ENCODE measurements at places on chromosomes 2 and 18. TPM values are rescaled to one million over a fixed set of nuclear protein-coding genes. Genes with fewer than 3 reads are reported as not detected.

GRCh38 chr2:56008661-56009431, 85.3 kb upstream of the EFEMP1 start:
- no peak for DNase-seq

GRCh38 chr2:116132833-116133232, 1681.7 kb upstream of the DDX18 start:
- no peak for DNase-seq

- DNase-seq = no peak
Measured at GRCh38 chr2:235051436-235052260, 99.8 kb downstream of the SH3BP4 start.

The FHOD3 gene
- 5.8 TPM for total RNA-seq

GRCh38 chr2:170206805-170207407, 29.0 kb downstream of the MYO3B start:
- no peak for DNase-seq

DNA sequence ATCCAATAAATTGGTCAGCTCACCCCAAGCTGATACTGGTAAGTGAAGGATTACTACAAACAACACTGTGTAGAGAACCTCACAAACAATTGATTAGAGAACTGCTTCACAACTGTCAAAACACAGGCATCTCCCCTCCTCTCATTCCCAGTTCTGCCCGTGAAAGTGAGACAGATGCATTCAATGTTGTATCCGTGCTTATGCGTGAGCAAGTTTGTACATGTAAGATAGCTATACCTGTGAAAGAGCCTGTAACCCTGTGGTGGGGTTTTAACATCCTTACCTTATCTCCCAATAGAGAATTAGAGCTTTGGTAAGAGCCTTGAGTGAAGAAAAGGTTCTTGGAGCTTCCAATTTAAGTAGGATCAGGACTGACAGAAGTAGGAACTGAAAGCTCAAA, 9.1 kb downstream of the MARCHF4 start:
- no peak for DNase-seq

The APCDD1 gene
- total RNA-seq = 16.5 TPM

DNA sequence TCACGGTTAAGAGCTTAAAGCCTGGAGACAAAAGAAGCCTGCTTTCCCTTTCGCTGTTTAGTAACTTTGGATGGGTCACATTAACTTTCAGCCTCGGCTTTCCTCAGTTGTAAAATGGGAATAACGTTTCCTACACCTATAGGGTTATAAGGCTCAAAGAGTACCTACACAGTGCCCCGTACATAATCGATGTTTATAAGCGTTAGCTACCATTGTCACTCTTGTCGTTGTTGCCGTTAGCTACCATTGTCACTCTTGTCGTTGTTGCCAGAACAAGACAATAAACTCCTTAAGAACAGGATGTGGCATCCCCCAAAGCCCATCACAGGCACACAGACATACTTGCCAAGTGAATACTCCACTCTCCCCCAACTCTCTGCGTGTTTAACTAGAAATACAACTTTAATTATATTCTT, 901 bp upstream of the MFSD6 start:
- no peak for DNase-seq

The CASP10 gene
- 22.0 TPM for total RNA-seq

The ANKRD62 gene
- total RNA-seq = 0.97 TPM

Data from esophagus squamous epithelium (tissue), 5 donors.